ENCODE measurements at places on chromosomes 13 and 19. TPM values are rescaled to one million over a fixed set of nuclear protein-coding genes. Genes with fewer than 3 reads are reported as not detected.

LILRB3 gene
- not detected for total RNA-seq

ZNF112 gene
- 7.0 TPM for total RNA-seq

C5AR1 gene
- not detected for total RNA-seq

FPR1 gene
- 10.9 TPM for total RNA-seq

ZNF613 gene
- 6.2 TPM for total RNA-seq

OR7C1 gene
- total RNA-seq: 0.06 TPM

WDR62 gene
- total RNA-seq: 23.6 TPM

CEACAM1 gene
- total RNA-seq: not detected

ZNF154 gene
- 1.1 TPM for total RNA-seq

OR10H5 gene
- not detected for total RNA-seq

PTH2 gene
- total RNA-seq: not detected

ZNF729 gene
- total RNA-seq: not detected

FAM216B gene
- total RNA-seq: not detected

HIPK4 gene
- not detected for total RNA-seq

BCL3 gene
- total RNA-seq: 10.0 TPM

NALCN gene
- 7.0 TPM for total RNA-seq

CABP5 gene
- not detected for total RNA-seq

CPB2 gene
- not detected for total RNA-seq

ATP4A gene
- total RNA-seq: not detected

LIN37 gene
- total RNA-seq: 18.7 TPM

NXNL1 gene
- total RNA-seq: not detected

CEACAM16 gene
- total RNA-seq: not detected

ZNF486 gene
- total RNA-seq: 3.0 TPM

KLK3 gene
- total RNA-seq: not detected

IRS2 gene
- 46.7 TPM for total RNA-seq

SIGLECL1 gene
- total RNA-seq: not detected

LILRA1 gene
- total RNA-seq: not detected

NRTN gene
- total RNA-seq: not detected

SIGLEC12 gene
- not detected for total RNA-seq

NLRP12 gene
- total RNA-seq: not detected

NLRP7 gene
- total RNA-seq: not detected

LHB gene
- total RNA-seq: not detected

SIGLEC14 gene
- total RNA-seq: not detected

RASIP1 gene
- total RNA-seq: 0.26 TPM

UQCR11 gene
- 60.0 TPM for total RNA-seq

STX10 gene
- 76.4 TPM for total RNA-seq

ZNF723 gene
- total RNA-seq: not detected

SIGLEC10 gene
- total RNA-seq: not detected

KRTDAP gene
- not detected for total RNA-seq

ZNF135 gene
- total RNA-seq: 0.83 TPM

SIGLEC9 gene
- not detected for total RNA-seq

DYRK1B gene
- total RNA-seq: 1.2 TPM

SIGLEC5 gene
- total RNA-seq: not detected

ELF1 gene
- total RNA-seq: 24.9 TPM

KANK3 gene
- total RNA-seq: 1.2 TPM

All from LHCN-M2 (cell line).